ENCODE measurements at places on chromosomes 1 and 21. TPM values are rescaled to one million over a fixed set of nuclear protein-coding genes. Genes with fewer than 3 reads are reported as not detected.

- DNase-seq: peak; percentile 34
Measured at GRCh38 chr1:31736675-31737074, 27.5 kb downstream of the ADGRB2 start.

GRCh38 chr1:230076121-230076520, 9.1 kb downstream of the GALNT2 start:
- no peak for DNase-seq

- no peak for DNase-seq
Measured at GRCh38 chr21:38798481-38798882, 7.2 kb upstream of the ETS2 start.

DNA sequence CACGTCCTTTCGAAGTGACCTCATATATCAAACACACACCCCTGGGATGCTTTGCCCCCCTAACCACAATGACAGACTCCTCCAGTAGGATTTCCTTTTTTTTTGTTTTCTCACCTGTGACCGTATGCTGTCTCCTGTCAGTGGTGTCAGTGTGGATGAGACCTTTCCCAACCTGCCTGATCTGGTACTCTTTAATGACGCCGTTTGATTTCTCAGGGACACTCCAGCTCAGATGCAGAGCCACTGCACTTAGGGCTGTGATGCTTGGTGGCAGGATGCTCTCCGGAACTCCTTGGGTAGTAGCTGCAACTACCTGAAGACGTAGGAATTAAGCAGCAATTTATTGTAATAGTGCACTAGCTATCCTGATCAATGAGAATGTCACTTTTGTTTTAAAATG, 212.6 kb downstream of the KCTD3 start:
- no peak for DNase-seq

DNA sequence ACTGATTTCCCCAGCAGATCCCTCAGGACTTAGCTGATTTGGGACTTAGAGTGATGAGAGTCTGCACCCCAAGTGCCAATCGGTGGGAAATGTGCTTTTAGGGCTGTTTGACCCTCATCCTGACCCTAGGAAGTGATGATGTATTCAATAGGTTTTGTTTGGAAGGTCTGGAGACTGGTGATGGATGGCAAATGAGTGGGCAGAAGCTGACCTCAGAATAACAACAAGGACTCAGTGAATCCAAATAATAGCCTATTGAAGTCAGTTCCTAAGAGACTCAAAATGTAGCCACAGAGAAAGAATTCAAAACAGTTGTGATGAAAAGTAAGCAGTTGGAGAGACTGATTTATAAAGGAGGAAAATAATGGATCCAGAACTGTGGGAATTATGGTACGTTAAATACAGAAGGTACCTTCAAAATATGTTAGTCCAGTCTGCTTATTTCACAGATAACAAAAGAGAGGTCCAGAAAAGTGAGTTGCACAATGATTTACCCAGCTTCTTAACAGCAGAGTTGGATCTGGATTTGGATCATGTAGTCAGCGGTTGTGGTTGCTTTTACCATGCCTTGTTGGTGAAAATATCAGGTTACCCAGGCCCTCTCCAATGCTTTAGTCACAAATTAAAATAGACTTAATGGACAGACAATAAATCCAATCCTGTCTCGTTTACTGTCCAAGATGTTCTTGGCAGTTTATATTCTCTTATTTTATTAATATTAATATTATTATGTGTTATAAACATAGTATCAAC, 123.0 kb upstream of the PTBP2 start:
- no peak for DNase-seq

DNA sequence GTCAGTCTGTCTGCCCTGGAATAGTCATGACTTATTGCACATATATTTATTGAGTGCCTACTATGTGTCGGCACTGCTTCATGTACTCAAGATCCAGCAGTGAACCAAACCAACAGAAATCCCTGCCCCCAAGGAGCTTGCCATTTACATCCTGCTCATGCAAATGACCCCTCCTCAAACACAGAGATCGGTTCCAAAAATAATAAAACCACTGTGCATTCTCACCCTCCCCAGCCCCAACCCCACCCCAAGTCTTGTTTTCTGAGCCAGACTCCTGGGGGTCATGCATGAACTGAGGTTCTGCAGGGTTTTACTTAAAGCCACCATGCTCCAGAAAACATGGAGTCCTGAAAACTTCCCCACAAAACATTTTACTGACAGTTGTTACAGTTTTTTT, 61.9 kb downstream of the KIAA0040 start:
- DNase-seq: no peak

- no peak for DNase-seq
Measured at GRCh38 chr21:44462086-44462833, 7.0 kb downstream of the LRRC3 start.

DNA sequence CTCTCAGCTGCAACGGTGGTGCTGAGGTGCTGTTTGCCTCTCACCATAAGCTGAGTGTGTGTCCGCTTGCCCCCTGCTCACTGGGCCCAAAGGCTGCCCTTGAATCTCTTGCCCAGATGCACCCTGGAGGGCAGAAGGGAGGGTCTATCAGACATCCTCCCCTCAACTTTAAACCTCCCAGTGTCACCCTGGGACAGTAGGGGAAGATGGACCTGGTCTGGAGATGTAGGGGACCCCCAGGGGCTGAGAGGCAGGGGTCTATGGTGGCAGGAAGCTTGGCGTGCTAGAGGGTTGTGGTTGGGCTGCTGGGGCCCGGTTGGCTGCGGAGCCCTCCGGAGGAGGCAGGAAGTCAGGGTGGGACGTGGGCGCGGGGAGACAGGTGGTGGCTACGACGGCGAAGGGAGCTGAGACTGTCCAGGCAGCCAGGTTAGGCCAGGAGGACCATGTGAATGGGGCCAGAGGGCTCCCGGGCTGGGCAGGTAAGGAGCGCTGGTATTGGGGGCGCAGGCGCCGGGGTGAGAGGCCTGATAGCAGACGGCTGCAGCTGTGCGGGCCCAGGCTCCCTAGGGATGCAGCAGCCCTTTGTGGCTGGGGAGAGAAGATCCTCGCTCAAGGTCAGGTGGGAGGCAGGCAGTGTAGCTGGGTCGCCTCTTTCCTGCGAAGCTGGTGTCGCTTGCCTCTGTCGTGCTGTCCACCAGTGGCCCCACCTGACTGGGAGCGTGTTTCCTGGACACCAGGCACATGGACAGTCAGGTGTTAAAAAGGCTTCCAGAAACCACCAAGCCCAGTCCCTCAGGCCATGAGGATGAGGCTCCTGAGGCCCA, at the start of gene LCK:
Gene LCK (plus strand): TSS at position 373 of the 824 bp plus-strand sequence. CDS start 23,065 bp downstream, outside the sequence.
- DNase-seq: peak; percentile 57

- peak; percentile 67 for DNase-seq
Measured at GRCh38 chr1:8858888-8859706, 19.4 kb downstream of the ENO1 start.

DNA sequence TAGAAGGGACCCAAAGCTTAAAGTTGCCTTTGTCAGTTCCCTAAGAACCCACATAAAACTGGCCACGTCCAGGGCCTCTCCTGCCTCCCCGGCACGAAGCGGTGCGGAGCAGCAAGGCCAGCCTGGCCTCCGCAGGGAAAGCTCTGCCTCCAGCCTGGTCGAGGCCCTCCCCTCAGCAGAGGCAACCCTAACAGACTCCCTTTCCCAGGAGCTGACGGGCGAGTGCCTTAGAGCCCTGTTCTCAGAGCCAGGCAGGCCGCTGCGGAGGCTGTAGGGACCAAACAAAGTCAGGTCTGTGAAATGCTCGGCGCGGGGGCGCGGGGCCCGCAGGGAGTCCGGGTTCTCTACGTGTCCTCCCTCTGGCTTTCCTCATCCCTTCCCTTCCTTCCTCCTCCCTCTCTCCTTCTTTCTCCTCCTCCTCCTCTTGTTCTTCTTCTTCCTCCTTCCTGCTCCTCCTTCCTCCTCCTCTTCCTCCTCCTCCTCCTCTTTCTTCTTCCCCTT, 40.7 kb downstream of the RIPK4 start:
- DNase-seq: no peak

DNA sequence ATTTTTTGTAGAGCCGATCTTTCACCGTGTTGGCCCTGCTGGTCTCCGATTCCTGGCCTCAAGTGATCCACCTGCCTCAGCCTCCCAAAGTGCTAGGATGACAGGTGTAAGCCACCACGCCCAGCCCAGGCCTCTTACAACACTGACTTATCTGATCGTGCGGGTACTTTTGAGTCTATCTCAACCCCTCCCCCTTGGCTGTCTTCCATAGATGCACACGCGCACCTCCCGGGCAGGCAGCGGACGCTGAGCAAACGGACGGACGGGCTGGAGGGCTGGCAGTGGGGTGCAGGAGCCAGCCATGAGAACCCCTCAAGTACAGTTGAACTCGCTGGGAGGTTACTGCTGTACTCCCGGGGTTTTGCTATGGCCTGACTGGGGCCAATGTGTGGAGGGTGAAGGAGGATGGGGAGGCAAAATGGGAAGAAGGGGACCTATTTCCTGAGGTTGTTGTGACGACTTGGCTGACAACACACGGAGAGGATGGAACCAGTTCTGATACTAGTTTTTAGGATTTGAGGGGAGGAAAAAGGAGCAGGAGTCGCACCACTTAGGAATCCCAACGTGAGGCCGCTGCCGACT, 959 bp downstream of the CD58 start:
- DNase-seq: peak; percentile 52

DNA sequence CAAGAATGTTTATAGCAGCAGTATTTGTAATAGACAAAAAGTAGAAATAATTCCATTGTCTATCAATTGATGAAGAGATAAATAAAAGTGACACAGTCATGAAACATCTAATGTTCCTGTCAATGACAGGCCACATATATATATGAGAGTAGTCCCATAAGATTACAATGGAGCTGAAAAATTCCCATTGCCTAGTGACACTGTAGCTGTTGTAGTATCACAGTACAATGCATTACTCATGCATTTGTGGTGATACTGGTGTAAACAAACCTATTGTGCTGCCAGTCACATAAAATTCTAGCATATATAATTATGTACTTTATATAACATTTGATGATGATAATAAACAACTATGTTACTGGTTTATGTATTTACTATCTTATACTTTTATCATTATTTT, 141.9 kb upstream of the LYPLAL1 start:
- DNase-seq: no peak

- DNase-seq: peak; percentile 40
Measured at GRCh38 chr21:45615145-45615711, 28.3 kb upstream of the PCBP3 start.

GRCh38 chr1:236253918-236254637, 27.7 kb downstream of the ERO1B start:
- DNase-seq: no peak

Gene NBPF6
- total RNA-seq: not detected

Gene REG4
- total RNA-seq: not detected

Gene GJB4
- total RNA-seq: not detected

Gene CTSE
- not detected for total RNA-seq

Measured in right cardiac atrium (tissue), 5 donors.